Activated CD4-positive, alpha-beta T cell treated with anti-CD3 and anti-CD28 coated beads, Interleukin-2, Interleukin-6, amounts not matched to agents 100 ng/mL and 50 ng/mL, durations not matched to agents 16 hours and 8 hours (primary cell): ENCODE measurements at places on chromosomes 11 and 22.

- DNase-seq, result no peak
Measured at GRCh38 chr11:16933291-16933690, 80.9 kb downstream of the PLEKHA7 start.

DNA sequence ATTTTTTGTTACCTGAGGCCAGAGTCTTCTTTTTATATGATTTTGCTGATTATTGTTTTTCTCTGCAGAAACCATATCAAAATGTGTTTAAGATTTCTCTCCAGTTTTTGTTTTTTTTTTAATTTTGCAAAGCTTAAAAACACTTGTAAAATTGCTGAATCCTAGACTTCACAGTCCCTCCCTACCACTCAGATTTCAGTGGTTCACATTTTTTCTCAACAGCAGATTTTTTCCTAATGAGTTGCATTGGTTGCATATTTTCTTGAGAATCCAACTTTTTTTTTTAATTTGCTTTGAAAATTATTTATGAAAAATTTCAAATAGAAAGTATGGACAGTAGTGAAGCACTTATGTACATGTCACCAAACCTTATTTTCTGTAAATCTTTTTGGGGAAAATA is 5.8 kb downstream of the ARL14EP start:
- no peak for DNase-seq

DNA sequence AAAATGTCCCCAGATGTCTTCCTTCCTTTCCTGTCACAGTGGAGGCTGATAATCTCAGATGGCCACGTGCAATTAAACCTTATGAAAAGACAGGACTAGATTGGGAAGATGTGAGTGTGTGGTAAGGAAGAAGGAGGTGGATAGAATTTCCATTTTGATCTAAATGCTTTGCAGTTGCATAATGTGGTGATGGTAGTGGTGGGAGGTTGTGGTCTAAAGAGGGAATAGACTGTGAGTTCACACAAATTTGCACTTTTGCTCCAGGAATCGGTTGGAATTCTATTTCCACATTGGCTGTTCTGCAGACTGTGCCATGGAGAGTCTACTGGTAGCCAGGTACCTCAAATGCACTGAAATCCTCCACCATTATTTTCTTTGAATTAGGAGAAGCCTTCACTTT is 93.3 kb downstream of the ZBTB16 start:
- DNase-seq, result no peak

DNA sequence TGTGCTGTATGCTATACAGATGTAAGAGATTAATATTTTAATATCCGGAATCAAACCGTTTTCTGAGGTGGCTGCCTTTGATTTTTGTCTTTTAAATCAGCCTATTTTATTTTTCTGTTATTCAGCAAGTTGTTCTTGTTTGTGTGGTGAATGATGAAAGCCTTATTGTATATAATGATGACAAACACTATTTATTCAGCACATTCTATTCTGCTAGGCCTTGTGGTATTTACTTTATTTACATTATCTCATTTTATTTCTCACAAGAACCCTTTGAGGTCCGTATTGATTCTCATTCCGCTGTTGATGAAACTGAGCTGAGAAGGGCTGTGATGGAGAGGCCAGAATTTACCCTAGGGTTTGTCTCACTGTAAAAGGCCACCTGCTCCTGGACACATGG is 40.5 kb downstream of the KREMEN1 start:
- no peak for DNase-seq

DNA sequence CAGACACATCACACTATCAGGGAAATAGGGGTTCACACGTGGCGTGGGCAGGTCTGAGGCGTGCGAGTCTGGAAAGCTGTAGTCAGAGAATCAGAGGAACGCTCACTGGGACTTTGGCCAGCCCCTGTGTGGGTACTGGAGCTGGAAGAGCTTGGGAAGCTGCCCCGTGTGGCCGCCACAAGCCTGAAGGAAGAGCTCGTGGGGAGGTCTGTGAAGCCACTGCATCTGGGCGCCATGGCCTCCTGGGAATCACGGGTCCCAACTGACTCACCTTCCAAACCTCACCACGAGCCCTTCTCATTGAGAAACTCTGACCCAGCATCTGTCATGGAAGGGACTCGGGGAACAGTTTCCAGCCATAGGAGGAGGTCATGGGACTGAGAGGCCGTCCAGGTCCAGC is 5.9 kb upstream of the MRGPRF start:
- DNase-seq, result no peak

GRCh38 chr11:55367674-55368073 is at the start of gene OR4A15:
Gene OR4A15, plus strand, starts transcription at chr11:55367974. Its CDS starts 0 bp downstream, at chr11:55367974.
- no peak for DNase-seq

GRCh38 chr11:11561991-11562390 is 59.8 kb downstream of the GALNT18 start:
- DNase-seq, result no peak

DNA sequence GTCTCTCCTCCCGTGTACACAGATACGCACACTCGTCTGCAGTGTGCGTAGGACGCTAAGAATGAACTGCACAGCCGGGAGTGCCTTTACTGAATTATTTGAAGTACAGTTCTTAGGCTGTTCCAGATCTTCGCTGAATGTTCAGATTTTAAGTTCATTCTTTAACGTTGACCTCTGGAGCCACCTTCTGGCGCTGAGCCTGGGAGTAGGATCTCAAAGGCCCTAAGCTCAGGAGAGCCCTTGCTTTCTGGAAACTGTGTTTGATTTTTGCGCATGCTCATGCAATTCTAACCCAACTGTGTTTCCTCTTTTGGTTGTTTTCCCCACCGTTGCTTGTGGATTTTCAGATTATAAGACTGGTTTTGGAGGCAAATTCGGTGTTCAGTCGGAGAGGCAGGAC is 22.8 kb downstream of the CTTN start:
- no peak for DNase-seq

DNA sequence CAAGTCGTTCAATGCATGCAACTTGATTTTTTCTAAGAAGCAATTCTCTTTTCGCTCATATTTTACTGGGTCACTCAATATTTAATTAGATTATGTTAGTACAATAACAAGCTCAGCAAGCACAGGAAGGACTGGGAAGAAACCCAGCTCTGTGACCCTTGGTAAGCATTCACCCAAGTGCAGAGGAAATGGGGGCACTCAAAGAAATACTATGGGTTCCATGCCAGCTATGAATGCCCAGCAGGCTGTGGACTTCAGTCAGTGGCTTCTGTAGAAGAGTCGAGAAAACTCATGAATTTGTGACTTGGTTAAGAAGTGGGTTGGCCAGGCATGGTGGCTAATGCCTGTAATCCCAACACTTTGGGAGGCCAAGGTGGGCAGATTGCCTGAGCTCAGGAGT is 123.6 kb downstream of the GALNT18 start:
- no peak for DNase-seq

GRCh38 chr11:126834149-126834548 is 166.4 kb downstream of the KIRREL3 start:
- no peak for DNase-seq

DNA sequence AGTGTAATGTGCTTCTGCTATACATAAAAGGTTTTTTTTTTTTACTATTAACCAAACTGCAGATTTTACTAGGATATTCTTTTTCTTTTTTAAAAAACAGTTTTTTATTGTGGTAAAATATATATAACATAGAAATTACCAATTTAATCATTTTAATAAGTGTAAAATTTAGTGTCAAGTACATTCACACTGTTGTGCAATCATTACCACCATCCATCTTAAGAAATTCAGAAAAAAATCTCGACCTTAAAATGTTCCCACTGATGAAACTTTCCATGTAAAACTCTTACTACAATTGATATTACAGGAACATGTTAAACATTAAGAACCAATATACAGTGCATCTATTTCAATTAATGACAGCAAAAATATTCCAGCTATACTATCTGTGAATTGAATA is 244.8 kb upstream of the FAT3 start:
- DNase-seq, result no peak

- no peak for DNase-seq
Measured at GRCh38 chr22:41504397-41504796, 35.5 kb downstream of the ACO2 start.

DNA sequence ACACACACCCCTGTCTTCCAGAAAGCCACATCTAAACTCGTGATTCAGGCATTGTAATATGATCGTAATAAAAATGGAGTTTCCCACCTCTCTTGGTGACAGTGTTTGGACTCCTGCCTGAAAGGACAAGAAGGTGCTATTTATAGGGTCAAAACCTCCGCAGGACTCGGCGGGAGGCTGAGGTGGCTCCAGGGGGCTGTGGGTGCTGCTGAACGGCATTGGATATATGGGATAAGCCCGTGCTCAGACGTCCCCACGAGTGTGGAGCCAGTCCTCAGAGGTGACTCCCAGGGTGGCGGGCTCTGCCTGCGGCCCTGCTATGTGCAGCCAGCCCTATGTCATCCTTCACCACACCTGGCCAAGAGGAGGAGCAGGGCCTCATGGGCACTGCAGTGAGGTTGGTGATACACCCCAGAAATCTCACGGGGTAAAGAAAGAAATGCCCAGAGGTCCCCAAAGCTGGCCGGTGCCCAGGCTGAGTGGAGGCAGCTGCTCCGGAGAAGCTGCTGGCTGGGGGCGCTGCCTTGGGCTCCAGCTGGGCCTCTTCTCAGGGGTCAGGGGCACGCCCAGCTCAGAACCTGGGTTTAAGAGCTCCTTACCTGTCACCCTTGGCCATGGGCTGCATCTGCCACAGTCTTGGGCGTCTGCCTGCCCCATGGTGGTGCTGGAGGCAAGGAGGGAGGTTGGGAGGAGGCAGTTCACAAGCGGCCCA is 5.1 kb upstream of the OSBPL5 start:
- DNase-seq, result no peak

- no peak for DNase-seq
Measured at GRCh38 chr11:96607864-96608558, 218.2 kb downstream of the JRKL start.

- no peak for DNase-seq
Measured at GRCh38 chr11:116808262-116809175, 14.6 kb downstream of the APOA4 start.

DNA sequence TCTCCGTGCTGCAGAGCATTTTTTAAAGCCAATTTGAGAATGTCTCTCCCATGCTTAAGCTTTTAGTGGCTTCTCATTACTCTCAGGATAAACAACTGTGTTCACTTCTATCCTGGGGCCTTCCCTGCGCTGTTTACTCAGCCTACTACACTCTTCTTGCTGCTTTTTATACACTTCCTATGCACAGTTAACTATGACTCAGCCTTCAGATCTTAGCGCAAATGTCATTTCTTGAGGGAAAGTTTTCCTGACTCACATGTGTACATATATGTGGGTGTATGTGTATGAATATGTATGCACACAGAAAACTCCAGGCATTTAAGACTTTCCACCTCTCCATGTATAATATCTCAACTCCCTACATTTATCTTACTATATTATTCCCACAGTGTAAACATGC is 9.8 kb downstream of the THAP12 start:
- DNase-seq, result peak; percentile 68

GRCh38 chr11:100515087-100515486 is 172.0 kb upstream of the ARHGAP42 start:
- DNase-seq, result no peak

GRCh38 chr22:29155966-29156365 is 49.7 kb upstream of the EMID1 start:
- DNase-seq, result no peak

DNA sequence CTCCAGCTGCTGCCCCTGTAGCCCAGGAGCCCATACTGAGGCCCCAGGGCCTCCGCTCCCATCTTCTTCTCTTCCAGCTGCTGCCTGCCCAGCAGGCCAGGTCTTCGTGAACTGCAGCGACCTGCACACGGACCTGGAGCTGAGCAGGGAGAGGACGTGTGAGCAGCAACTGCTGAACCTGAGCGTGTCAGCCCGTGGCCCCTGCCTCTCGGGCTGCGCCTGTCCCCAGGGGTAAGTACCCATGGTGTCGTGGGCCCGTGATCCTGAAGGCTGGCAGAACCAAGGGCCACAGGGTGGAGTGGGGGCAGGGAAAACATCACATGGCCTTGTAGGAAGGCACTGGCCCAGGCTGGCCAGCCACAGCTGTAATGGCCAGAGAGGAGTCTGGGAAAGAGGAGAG is 31.2 kb downstream of the OTOG start:
- no peak for DNase-seq

DNA sequence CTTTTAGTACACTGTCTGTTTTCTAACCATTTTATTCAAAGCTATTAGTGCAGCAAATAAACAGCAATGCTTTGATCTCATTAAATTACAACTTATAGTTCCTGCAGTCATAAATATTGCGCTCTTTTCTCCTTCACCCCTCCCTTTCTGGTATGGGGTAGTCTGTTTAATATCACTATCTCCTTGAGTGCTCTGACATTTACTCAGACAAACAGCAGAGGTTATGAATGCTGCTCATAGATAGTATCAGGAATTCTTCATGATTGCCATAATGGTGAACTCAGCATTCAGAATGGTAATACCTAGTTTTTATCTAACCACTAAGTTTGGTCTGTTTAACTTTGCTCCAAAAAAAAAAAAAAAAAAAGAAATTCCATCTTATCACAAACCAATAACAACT is 87.4 kb downstream of the EIF3M start:
- DNase-seq, result no peak

DNA sequence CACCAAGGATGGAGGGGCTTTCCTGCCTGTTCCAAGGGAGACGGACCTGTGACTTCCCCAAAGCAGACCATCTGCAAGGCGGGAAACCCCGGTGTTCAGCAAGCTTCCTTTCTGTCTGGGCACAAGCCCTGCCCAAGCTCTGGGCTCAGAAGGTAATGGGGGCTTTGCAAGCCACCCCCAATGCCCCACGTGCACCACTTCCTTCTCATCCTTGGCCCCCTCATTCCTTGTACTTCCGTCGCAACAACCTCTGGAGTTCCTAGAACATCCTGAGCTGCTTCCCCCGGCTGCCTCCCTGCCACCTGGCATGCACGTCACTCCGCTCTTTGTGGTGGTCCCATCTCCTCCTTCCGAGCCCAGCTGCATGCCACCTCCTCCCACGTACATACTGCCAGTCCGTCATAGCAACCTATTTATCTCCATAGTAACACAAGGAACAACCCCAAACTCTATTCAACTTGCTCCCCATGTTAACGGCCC is 3.9 kb downstream of the MYEOV start:
- peak; percentile 27 for DNase-seq

- DNase-seq, result peak; percentile 82
Measured at GRCh38 chr22:37316875-37317371, 34.6 kb downstream of the CYTH4 start.

DNA sequence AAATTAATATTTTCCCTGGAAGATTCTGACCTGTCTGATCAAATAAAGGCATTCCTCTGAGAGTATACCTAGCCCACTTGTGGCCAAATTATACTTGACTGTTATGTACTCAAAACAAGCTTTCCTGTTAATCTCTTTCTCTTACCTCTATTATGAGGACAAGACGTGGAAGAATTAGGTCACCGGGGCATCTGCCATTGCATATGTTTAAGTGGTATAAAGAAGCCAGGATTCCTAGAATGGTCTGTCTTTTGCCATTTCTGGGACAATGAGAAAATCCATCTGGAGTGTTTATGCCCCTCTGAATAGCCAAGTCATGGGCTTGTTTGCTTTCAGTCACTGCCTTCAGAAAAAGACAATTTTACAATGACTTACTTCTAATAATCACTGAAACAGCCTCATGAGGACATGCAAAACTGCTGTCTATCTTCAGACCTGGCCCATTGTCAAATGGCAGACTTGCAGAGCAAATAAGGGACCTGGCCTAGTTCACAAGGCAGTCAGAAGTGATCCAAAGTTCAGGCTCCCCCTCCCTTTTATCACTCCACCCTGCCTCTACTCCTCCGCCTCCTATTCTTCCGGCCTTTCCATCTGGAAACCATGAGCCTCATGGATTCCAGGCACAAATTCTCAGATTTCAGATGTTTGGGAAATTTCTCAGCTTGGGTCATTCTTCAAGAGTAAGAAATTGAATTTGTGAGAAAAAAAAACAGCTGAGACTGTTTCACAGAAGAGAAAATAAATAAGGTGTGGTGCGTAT is 128.1 kb upstream of the LDLRAD3 start:
- no peak for DNase-seq

- no peak for DNase-seq
Measured at GRCh38 chr11:83449338-83449913, 163.3 kb upstream of the CCDC90B start.

GRCh38 chr11:69637941-69638871 is 2.8 kb upstream of the CCND1 start:
- DNase-seq, result no peak
